Activated naive CD8-positive, alpha-beta T cell treated with anti-CD3 and anti-CD28 coated beads, Interleukin-2, amount 50 U/mL, for 16 hours (primary cell): ENCODE measurements at places on chromosomes 7 and 10.

DNA sequence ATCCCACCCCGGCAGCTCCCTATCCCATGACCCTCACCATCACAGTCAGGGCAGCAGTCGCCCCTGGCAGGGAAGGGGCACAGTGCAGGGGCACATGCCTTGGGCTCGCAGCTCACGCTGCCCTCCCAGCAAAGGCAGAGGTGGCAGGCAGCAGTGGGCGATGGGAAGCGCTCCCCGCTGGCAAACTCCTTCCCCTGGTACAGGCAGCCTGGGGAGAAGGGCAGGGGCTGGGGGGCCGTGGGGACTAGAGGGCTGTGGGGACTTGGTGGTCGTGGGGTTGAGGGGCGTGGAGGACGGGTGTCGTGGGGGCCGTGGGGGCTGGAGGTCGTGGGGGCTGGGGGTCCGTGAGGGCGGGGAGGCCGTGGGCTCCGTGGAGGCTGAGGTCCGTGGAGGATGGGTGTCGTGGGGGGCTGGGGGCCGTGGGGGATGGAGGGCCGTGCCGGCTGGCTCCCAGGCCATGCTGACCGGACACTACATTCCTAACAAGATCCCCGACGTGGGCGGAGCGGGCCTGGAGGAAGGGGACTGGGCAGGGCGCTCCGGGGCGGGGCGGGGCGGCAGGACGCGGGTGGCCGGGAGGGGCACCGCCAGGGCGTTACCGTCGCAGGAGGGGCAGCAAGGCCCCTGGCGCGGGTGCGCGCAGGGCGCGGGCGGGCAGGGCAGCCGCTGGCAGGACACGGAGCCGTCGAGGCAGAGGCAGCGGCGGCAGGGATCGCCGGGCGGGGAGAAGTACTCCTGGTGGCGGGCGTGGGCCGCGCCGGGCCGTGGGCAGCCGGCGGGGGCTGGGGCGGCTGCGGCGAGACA, 20.0 kb downstream of the KCP start:
- no peak for DNase-seq

DNA sequence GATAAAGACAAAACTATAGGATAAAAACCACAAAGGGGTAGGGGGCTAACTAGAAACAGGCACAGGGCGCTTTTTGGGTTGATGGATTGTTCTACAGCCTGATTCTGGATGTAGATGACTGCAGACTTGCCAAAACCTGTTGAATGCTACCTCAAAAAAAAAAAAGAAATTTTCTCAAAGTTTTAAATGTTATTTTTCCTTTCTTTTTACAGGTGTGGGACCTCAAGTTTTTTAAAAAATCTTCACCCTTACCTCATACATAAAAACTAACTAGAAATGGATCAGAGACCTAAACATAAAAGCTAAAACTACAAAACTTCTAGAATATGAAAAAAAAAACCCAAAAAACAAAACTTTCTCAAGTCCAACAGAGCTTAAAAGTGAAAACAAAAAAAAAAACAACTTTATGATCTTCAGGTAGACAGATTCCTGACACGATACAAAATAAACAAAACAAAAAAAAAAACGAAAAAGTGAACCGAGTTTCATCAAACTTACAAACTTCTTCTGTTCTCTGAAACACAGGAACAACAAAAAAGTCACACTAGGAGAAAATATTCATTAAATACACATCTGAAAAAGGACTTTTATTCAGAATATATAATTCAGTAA, 14.9 kb downstream of the RHEB start:
- no peak for DNase-seq

- DNase-seq, result no peak
These were observed 8.4 kb downstream of the DBNL start for GRCh38 chr7:44052771-44053365.

DNA sequence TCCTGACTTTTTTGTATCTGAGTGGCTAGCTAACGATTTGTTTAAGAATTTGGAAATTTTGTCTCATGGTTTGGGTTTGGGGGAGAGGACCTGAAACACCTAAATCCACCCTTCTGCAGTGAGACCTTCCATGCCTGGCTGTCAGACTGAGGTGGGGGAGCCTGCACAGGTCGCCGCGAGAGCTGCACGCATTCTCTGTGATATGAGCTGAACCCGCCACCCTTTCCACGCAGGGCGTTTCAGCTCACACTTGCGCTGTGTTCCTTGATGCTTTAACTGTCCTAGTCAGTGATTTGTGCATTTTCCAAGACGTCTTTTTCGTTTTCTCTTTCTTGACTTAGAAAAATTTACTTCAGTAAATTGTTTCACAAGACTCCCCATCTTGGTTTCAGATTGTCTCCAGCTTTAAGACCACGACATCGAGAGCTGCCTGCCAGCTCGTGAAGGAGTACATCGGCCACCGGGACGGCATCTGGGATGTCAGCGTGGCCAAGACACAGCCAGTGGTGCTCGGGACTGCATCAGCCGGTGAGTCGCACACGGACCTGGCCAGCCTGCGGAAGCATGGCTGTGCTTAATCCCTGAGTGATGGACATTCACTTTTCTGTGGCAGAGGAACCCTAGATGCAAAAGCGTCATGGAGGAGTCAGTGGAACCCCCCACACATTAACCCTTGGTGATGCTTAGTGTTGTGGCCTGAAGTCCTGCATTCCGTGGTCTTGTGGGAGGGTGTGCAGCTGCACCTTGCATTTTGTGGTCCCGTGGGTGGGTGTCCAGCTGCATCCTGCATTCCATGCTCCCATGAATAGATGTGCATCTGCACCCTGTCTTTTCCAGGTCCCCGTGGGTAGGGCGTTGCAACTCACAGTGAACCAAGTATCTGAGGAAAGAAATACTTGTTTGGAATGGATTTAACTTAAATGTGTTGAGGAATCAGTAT, 28.1 kb downstream of the WDR37 start:
- no peak for DNase-seq

DNA sequence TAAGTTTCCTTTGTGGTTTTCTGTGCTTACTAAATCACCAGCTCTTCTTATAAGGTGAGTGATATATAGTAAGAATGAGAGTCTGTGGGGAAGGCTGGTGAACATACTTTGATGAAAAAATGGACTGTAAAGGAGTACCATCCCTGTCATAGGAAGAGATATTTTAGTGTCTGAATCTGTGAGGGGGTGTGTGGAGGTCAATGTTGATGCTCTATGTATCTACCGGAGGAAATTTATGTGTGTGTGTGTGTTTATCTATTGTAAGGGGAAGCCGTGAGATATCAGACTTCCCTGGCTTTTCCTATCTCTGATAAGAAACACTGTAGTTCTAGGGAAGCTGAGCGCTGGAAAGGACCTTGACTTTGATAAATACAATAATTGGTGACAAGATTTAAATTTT, 179.0 kb downstream of the PCDH15 start:
- DNase-seq, result no peak

DNA sequence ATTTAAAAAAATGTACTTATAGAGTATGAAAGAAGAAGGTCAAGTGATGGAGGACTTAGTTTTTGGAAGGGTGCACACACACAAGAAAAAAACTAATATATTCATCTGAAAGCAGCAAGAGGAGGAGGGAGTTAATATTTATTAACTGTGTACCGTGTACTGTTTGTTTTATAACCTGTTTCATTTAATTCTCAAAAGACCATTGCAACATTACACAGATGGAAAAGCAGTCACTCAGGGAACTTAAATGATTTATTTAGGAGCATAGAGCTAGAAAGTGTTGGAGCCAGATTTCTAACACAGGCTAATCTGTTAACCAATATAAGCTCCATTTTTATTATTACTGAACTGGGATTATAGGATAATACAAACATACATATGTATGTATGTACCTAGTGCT, 36.7 kb downstream of the GLCCI1 start:
- DNase-seq, result no peak

DNA sequence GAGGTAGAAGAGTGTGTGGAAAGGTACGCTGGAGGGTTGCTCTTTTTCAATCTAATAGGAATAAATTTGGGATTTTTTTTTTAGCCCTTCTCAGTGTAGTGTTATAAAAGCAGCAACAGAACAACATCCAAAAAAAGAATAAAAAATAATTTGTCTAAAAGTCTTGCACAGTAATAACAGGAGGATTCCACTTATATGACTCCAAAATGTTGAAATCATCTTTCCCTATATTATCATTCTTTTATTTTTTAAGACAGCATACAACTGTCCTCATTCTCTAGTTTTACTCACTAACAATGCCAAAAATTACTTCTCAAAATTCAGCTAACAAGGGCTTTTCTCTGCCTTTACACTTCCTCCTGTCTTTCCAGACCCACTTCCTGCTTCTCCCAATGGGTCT, 27.8 kb downstream of the IL2RA start:
- DNase-seq, result no peak

- no peak for DNase-seq
These were observed 81.8 kb downstream of the SGMS1 start for GRCh38 chr10:50541921-50542320.

GRCh38 chr10:125510998-125511397, 172.0 kb downstream of the TEX36 start:
- DNase-seq, result no peak

GRCh38 chr7:70188901-70189650, 590.8 kb downstream of the AUTS2 start:
- no peak for DNase-seq

DNA sequence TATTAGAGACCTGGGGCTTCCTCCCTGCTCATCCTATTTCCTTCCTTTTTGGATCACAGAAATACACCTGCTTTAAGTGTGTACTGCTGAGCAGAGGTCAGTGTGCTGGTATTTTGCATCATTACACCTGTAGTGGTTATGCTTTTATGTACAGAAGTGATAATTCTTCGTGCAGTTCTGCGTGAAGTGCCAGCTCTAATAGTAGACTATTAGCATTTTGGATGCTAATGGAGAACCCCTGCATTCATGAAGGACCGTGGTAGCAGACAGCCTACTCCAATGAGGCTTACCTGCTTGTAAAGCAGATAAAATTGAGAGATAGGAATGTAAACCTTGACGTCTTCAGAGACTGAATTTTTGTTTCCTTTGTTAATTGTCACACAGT, 114.3 kb downstream of the CDK14 start:
- DNase-seq, result no peak

- DNase-seq, result no peak
These were observed 19.9 kb upstream of the ABCB4 start for GRCh38 chr7:87495366-87495765.

DNA sequence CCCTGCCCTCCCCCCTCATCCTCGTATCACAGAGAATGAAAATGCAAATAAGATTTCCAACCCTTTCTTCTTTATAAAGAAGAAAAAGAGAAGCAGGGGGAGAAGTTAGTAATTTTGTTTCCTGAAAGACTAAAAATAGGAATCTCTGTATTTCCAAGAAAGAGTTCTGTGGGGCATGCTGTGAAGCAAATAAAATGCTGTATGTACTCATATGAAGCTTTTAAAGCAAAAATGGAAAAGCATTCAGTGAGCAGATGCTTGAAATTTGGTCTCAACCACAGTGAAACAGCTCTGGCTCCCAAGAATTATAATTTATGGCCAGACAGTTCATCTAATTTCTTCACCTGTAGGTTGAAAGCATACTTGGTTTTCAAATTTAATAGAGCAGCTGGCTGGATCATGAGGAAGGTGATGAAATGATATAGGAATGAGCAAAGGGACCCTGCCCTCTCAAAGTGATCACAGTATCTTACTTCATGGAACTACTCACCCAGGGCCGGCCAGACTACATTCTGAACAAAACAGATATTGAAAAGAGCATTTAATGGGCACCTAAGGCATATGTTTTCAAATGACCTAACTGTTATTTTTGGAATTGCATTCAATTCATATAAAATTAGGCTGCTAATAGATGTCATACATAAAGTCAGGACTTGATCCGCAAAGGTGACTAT, 31.4 kb downstream of the SVIL start:
- no peak for DNase-seq

DNA sequence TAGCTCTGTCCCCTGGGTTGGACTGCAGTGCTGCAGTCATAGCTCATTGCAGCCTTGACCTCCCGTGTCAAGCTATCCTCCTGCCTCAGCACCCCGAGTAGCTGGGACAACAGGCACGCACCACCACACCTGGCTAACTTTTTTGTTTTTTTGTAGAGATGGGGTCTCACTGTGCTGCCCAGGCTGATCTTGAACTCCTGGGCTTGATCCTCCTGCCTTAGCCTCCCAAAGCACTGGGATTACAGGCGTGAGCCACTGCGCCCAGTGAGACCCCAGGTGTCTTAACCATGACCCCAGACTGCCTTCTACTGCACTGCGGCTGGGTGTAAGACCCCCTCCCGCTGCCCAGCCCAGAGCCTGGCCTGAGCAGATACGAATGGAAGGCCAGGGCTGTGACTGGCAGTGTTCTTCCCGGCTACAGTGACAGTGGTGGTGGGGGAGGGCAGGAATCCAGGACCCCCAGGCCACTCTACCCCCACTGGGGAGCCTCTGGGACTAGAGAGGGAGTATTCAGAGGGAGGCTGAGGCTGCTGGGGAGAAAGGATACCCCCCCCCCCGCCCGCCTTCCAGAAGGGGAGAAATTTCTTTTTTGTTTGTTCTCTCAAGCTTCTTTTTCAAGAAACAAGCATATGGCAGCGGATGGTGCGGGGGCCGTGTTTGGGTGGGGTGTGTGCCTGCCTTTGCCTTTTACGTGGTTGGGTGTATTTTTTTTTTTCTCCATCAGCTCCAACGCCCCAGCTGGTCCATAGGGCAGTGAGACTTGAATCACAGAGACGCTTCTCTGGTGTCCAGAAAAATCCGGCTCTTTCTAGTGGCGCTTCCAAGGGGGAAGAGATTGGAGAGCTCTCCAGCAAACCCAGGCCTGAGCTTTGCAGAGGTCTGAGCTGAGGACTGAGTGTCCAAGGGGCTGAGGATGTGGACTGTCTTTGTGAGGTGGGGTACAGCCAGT, 36.6 kb downstream of the GTF2IRD1 start:
- no peak for DNase-seq

GRCh38 chr10:7185367-7185690, 225.5 kb downstream of the SFMBT2 start:
- DNase-seq, result no peak

- no peak for DNase-seq
These were observed 54.1 kb upstream of the PDCD4 start for GRCh38 chr10:110817614-110818013.

DNA sequence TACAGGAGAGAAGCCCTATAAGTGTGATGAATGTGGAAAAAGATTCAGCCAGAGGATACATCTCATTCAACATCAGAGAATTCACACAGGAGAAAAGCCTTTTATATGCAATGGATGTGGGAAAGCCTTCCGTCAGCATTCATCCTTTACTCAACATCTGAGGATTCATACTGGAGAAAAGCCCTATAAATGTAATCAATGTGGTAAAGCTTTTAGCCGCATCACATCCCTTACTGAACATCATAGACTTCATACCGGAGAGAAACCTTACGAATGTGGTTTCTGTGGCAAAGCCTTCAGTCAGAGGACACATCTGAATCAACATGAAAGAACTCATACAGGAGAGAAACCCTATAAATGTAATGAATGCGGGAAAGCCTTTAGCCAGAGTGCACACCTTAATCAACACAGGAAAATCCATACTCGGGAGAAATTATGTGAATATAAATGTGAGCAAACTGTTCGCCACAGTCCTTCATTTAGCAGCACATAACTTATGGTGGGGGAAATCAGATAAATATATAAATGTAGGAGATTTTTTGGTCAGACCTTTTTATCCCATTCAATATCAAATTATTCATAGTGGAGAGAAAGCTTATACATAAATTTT, 12.1 kb upstream of the MRPS17 start:
- no peak for DNase-seq

- no peak for DNase-seq
These were observed 227.2 kb downstream of the NSUN6 start for GRCh38 chr10:18424200-18424599.
